H9 (cell line): ENCODE measurements at places on chromosomes 5 and 9. TPM values are rescaled to one million over a fixed set of nuclear protein-coding genes. Genes with fewer than 3 reads are reported as not detected.

GRCh38 chr9:6852243-6852963 lies 94.6 kb downstream of the KDM4C start:
- DNase-seq, result no peak

Gene COL15A1
- 0.15 TPM in 1 of 2 replicates, not detected in the other for total RNA-seq

Gene TIMD4
- total RNA-seq, result not detected in 2 replicates

- no peak for DNase-seq
Measured at GRCh38 chr5:162607879-162608278, 540.3 kb downstream of the GABRG2 start.

DNA sequence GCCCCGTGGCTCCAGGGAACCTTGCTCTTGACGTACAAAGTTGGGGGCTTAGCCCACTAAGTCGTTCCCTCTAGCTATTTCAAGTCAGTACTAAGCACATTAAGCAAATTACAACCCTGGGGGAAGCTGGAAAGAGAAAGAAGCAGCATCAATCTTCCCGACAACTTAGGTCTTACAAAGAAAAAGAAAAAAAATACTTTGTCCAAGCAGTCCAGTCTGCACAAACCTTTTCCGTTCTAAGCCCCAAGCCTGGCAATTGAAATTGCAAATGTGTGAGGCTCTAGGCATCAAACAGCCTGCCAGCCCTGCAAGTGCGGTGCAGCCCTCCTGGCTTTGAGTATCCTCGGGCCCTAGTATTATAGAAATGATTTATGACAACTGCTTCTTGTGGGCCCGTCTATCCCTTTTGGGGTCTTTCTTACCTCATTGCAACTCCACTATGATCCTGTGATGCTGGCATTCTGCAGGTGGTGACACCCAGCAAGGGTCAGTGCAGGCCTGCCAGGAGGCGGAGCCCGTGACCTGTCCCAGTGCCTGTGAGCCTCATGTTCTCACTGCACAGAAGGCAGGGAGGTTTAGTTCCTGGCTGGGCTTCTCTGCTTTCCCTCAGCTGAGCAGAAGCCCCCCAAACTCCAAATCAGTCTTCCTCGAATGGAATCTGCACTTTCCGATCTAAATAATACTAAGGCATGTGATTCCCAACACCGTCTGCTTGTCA lies 232.3 kb upstream of the IRX2 start:
- DNase-seq, result no peak
